ENCODE measurements at places on chromosomes 13 and 19.
A peak's percentile ranks its signal among the peaks of the same experiment; 100 is the strongest.

- no peak for DNase-seq
Observed at GRCh38 chr13:26488236-26489003, 69.1 kb upstream of the WASF3 start.

DNA sequence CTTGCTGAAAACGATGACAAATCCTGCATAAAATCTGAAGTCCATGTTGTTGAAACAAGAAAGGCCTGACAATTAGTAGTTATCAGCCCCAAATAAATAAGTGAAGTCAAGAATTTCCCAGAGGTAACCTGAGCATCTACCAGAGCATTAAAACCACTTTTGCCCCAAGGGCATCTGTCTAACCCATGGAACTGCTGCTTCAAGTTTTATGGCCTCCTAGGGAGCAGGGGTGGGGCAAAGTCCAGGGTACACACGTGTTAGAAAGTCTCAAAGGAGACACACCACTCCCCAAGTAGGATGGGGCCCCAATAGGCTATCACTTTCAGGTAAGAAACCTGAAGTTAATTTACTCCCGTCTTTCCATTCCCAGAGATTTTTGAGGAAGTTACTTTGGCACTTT, 81.1 kb downstream of the CACNA1A start:
- no peak for DNase-seq

DNA sequence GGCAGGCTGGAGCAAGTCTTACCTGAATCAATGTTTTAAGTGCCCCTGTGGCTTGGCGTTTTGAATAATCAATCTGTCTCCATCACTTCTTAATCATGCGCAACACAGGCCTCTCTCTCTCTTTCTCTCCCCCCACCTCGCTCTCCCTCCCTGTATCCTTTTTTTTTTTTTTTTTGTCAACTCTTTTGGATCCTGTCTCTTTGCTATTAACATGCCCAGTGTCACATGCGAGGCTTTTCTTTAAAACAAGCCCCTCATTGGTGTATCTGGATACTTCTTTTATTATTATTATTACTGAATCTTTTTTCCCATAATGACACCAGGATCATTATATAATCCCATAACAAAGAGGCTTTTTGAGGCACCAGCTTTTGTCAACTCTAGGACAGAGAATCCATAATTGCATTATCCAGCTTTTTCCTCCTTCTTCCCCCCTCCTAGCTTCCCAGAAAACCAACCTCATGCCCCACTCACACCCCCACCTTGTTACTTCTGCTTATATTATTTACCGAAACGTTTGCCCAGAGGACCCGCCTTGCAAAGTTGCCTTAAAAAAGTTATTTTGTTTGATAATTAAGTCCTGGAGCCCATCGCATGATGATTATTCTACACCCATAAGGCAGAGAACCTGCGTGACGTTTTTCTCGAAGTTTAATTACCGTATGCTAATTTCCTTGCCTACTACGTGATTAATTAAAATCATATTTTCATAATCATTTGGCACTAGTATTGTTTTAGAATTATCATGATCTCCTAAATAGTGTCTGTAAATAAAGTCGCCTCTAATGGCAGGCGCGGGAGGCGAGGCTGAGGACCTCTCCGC, 148.1 kb upstream of the ZNF536 start:
- DNase-seq: no peak

- DNase-seq: no peak
Observed at GRCh38 chr13:94195715-94196114, 283.8 kb downstream of the DCT start.

- DNase-seq: no peak
Observed at GRCh38 chr13:114054830-114055439, 77.5 kb downstream of the RASA3 start.

DNA sequence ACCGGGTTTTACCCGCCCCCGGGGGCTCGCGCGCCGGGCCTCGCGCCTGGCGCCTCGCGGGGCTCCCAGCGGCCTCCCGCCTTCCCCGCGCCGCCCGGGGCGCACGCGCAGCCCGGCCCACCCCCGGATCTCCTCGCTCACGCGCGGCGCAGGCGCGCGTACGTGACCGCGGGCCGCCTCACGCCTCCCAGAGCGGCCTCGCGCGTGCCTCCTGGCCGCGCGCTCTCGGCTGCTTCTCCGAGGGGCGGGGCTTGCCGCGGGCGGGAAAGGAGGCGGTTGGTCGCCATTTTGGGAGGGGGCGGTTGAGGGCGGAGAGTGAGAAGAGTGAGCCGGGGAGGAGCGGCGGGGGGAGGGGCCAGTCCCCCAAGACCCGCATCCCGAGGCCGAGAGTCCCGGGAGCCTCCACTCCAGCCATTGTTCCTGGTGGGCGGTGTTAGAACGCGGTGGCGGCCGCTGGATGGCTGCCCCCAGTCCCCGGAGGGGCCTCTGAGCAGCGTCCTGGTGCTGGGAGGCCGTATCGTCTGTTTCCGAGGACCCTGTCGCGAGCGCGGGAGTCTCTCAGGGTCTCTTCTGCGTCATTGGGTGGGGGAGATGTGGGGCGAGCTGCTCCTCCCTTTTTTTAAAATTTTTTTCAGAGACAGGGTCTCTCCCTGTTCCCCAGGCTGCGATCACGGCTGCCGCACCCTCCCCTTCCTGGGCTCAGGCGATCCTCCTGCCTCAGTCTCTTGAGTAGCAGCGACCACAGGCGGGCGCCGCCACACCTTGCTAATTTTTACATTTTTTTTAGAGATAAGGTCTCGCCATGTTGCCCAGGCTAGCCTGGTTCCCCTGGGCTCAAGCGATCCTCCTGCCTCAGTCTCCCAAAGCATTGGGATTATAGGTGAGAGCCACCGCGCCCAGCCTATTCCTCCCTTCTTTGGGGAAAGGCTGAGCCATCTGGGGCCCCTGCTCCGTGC, at the start of gene ZNF541:
ZNF541 (minus strand) TSS at position 78 of the 956 bp plus-strand sequence. CDS start 17,292 bp downstream, outside the sequence.
- peak; percentile 79 for DNase-seq

GRCh38 chr13:101707659-101708058, 255.2 kb downstream of the ITGBL1 start:
- no peak for DNase-seq

DNA sequence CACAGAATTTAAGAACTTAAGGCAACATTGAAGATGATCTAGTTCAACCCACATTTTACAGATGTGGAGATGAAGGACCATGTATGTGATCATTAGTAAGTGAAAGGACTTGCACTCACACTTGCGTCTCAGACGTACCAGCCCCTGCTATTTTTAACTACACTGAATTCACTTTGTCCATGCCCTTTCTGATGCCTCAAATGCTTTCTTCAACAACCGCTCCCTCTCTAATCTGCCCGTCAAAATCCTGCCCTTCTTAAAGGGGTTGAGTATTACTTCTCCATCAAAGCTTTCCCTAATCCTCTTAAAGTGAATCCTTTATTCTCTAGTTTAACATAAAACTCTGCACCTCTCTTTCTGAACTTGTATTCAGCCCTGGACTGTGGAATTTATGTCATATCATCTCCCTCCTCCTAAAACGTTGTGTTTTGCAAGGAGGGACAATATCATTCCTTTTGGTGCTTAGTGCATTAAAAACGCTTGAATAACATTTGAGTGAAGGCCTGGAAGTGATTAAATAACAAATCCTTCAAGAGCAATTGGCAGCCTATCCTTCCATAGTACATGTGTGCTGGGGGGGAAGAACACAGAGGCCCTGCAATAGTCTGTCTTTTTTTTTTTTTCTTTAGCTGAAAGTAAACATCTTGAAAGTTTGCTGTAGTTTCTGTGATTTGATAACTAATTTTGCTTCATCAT, 493.3 kb downstream of the LMO7 start:
- DNase-seq: no peak

DNA sequence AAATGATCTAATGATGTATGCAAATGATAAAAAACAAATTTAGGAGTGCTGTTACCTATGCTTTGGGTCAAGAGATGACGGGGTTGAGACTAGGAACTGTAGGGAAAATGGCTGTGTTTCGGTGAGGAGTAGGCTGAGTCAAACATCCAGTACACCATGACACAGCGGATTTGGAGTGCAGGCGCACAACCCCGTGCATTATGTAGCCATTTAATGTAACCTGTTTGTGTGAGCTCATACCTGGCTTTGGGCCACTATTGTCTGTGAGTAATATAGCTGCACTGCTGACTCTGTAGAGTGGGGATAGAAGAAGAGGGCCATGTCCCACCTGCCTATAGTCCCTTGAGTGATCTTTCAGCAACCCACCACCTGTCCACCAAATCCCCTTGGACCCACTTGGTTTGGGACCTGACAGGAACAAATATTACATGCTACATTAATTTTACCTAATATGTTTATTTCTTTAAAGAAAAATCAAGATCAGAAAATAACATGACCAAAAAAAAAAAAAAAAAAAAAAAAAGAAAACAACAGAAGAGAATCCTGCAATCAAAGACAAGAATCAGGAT, 95.5 kb upstream of the KLHL1 start:
- DNase-seq: no peak

- DNase-seq: no peak
Observed at GRCh38 chr19:32480321-32480720, 74.8 kb downstream of the DPY19L3 start.

GRCh38 chr13:40777166-40777808, 6.3 kb upstream of the MRPS31 start:
- no peak for DNase-seq

GRCh38 chr19:52391135-52391534, 6.5 kb upstream of the ZNF528 start:
- no peak for DNase-seq

DNA sequence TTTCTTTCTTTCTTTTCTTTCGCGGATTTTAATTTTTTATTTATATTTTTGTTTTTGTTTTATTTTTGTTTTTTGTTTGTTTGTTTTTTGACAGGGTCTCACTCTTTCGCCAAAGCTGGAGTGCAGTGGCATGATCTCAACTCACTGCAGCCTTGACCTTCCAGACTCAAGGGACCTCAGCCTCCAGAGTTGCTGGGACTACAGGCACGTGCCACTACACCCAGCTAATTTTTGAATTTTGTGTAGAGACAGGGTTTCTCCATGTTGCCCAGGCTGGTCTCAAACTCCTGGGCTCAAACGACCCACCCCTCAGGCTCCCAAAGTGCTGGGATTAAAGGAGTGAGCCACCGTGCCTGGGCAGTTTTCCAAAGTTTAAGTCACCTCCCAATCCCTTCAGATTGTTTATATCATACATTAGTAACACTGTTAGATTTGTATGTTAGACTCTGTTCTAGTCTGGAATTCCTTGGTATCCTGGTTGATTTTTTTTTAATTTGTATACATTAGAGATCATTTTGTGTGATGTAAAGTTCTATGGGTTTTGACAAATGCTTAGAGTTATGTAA, 597.3 kb downstream of the DCT start:
- no peak for DNase-seq

- DNase-seq: no peak
Observed at GRCh38 chr19:48959341-48960239, 4.9 kb downstream of the BAX start.

- no peak for DNase-seq
Observed at GRCh38 chr19:51664997-51665396, 18.4 kb upstream of the SIGLEC14 start.

DNA sequence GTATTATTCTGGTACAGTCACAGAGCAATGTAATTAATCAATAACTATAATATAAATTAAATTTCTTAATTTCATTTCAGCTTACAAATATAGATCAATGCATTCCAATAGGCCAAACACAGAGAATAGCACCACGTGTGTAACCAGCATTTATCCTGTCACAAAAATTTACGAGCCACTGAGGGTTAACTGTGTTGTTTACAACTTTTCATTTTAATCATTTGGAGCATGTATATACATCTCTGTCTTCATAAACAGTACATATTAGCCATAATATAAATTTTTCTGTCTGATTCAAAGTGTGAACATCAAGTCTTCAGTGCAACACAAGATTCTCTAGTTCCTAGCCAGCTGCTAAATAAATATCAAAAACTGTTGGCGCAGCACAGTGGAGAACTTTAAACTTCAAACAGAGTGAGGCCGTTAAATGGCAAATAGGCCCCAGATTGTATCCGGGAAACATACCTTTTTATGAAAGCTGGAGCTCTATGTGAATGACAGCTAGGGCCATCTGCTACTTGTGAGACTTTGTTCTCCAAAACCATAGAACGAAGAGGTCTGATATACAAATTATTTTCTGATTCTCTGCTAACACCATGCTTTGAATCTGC, 105.1 kb downstream of the TBC1D4 start:
- DNase-seq: no peak

DNA sequence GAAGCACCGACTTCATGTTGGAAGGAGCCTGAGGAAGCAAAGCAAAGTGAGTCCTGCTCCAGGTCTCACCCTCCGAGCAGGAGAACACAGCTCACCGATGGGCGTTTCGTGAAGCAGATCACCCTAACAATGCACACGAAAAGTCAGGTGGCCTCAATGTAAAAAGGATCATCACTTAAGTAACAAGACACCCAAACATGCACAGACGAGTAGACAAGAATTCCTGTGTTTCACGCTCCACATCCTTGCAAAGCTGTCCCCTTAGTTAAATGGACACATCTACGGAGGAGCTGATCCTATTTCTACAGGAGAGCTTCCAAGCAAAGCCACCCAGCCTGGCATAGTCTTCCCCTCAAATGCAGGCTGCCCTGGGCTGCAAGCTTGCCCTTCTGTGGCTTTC, 66.2 kb downstream of the SLC15A1 start:
- no peak for DNase-seq

DNA sequence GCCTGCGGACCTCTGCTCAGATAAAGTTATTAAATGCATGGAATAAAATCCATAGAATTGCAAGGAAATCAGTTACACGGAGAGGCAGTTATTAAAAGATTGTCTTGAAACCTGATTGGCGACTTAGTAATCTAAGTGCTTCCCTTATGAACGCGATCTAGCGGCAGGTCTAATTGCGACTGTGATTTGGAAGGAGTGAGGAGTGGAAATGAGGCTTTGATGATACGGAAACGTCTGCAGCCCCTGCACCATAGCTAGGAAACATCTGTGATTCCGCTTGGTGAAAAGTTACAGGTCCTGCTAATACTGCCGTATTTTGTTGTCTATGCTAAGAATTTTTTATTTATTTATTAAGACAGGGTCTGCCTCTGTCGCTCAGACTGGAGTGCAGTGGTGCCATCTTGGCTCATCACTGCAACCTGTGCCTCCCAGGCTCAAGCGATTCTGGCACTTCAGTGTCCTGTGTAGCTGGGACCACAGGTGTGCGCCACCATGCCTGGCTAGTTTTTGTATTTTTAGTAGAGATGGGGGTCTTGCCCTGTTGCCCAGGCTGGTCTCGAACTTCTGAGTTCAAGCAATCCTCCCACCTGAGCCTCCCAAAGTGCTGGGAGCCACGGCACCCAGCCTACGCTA, 887 bp downstream of the NDUFS7 start:
- DNase-seq: no peak

GRCh38 chr19:13078897-13079541, 23.6 kb downstream of the LYL1 start:
- no peak for DNase-seq

DNA sequence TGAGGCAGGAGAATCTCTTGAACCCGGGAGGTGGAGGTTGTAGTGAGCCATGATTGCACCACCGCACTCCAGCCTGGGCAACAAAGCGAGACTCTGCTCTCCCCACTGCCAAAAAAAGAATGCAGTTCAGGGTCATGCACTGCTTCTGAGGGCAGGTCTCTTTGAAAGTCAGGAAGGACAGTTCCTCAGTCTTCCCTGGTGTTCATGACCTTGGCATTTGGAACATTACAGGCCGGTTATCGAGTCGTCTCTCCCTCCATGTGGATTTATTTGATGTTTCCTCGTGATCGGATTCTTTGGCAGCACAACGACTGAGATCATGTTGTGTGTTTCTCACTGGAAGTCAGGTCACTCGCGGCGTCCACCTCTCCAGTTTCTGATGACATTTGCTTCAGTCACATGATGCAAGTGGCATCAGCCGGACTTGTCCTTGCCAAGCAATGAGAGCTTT, 17.2 kb downstream of the FGF21 start:
- DNase-seq: no peak

GRCh38 chr19:14337510-14337909, 43.7 kb upstream of the ADGRE5 start:
- no peak for DNase-seq
